ENCODE measurements at places on chromosomes 13 and 19.

GRCh38 chr19:16148443-16149229, 5.2 kb downstream of the HSH2D start:
- no peak for DNase-seq

- no peak for DNase-seq
Measured at GRCh38 chr19:15297416-15298224, 34.7 kb downstream of the BRD4 start.

GRCh38 chr13:83839146-83839545, 43.1 kb downstream of the SLITRK1 start:
- DNase-seq, result no peak

GRCh38 chr13:74210693-74211393, 76.6 kb upstream of the KLF12 start:
- peak; percentile 78 for DNase-seq

DNA sequence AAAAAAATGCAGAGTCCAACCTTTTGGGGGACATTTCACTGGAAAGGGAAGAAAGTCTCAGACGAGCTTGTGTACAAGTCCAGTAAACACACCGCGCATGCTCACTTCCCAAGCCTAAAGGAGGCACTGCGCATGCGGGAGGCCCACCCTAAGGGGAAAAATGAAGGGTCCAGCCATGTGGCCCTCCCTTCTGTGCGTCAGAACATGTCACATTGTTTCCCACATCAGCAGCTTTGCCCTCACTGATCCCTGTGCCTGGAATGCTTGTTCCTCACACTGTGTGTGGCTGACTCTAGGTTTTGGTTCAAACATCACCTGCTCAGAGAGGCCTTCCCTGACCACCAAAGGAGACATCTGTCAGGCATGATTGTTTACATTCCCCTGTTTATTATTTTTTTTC, 4.4 kb downstream of the ELSPBP1 start:
- no peak for DNase-seq

DNA sequence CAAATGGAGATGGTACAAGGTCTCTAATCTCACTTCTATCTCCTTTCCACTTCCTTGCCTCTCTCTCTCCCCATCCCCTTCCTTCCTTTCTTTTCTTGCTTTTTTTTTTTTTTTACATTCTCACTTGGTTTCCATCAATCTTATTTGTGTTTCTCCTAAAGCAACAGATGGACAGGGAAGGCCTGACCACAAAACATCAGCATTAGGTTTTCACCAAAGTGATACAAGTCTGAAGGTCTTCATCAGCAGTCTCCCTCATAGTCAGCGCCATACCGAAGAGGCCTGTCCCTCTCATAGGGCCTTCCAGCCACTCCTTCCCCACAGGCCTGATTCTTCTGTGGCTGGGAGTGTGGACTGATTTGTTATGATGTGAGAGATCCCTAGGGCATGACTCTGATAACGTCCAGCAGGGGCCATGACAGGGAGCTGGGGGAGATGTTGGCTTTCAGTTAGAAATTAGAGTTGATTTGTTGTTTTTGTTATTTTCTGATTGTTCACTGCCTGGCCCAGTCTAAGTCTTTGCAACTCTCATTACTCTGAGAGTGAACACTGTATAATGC, 158.7 kb downstream of the SLC7A1 start:
- no peak for DNase-seq

DNA sequence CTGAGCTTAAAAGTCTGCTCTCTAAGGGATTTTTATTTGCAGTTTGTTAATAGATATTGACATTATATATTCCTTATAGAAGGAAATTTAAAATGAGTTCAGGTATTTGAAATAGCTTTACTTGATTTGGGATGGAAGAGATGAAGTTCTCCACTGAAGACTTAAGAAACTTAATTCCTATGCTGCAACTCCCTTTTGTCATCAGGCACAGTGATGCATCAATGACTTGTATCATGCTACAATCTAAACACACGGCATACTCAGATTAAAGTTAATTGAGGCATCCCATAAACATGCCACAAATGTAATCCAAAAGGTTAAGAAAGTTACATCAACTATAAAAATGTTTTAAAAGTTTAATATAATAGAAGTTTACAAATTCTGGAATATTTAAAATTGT, 109.0 kb downstream of the STARD13 start:
- no peak for DNase-seq

- no peak for DNase-seq
Measured at GRCh38 chr13:48296528-48296927, 7.0 kb upstream of the RB1 start.

- DNase-seq, result no peak
Measured at GRCh38 chr13:36108342-36108741, 22.8 kb downstream of the DCLK1 start.

DNA sequence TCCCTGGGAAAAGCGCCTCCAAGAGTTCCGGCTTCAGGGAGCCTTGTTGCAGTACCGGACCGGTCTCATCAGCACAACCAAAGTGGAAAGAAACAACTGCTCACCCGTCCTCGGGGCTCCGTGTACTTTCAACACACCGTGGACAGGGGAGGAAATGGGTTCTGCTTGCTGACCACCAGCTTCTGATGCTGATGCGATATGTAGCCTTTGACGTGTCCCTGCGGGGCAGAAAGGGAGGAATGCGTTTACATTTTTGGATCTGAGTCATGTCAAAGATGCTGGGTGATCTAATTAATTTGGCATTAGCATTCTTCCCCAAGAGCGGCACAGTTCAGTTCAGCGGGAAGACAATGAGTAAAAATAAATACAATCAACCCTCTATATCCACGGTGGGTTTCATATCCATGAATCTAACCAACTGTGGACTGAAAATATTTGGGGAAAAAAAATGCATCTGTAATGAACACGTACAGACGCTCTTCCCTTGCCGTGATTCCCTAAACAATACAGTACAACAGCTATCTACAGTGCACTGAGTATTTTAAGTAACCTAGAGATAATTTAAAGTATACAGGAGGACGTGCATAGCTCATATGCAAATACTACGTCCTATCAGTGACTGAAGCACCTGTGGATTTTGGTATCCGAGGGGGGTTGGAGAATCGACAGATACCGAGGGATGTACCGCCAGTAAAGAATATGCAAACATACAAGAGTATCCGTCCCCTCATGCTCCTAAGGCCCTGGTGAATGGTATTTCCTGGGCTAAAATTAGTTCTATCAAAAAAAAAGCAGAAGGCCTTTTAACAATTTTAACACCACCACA, 19.8 kb downstream of the PROZ start:
- no peak for DNase-seq
